Activated CD4-positive, alpha-beta T cell treated with anti-CD3 and anti-CD28 coated beads, Interleukin-2, amount 10 ng/mL, durations not matched to agents 7 days and 5 days (primary cell): ENCODE measurements at places on chromosomes 1 and 21. TPM values are rescaled to one million over a fixed set of nuclear protein-coding genes. Genes with fewer than 3 reads are reported as not detected.

Gene RNF115
- total RNA-seq: 15.6 TPM

DNA sequence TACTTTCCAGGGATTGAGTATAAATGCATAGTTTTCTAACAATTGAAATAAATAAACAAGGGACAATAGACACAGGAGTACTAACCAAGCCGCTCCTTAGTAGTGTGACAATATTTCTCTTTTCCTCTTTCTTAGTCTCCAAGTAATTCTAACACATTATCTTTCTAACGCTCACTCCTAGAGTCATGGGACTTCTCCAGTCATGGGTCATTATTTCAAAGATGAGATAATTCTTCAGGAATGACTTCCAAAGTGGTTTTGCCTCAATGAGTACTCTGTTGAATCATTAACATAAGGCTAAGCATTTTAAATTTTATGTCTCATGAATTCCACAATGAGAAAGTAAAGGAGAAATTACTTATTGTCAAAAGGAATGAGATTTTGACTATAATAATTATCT lies 605.8 kb upstream of the ADAMTS5 start:
- H3K27me3 ChIP-seq: no peaks in the 10 kb centered on the region
- no peak for DNase-seq
- H3K4me3 ChIP-seq: no peak overlapping the region
- no peaks in the 10 kb centered on the region for H3K4me1 ChIP-seq

- H3K4me3 ChIP-seq: peak overlapping the region; percentile 86
Observed at GRCh38 chr1:111754984-111755330, 744 bp upstream of the DDX20 start.

Gene HMCN1
- 0.07 TPM for total RNA-seq
